ENCODE measurements at places on chromosomes 7 and 10.

DNA sequence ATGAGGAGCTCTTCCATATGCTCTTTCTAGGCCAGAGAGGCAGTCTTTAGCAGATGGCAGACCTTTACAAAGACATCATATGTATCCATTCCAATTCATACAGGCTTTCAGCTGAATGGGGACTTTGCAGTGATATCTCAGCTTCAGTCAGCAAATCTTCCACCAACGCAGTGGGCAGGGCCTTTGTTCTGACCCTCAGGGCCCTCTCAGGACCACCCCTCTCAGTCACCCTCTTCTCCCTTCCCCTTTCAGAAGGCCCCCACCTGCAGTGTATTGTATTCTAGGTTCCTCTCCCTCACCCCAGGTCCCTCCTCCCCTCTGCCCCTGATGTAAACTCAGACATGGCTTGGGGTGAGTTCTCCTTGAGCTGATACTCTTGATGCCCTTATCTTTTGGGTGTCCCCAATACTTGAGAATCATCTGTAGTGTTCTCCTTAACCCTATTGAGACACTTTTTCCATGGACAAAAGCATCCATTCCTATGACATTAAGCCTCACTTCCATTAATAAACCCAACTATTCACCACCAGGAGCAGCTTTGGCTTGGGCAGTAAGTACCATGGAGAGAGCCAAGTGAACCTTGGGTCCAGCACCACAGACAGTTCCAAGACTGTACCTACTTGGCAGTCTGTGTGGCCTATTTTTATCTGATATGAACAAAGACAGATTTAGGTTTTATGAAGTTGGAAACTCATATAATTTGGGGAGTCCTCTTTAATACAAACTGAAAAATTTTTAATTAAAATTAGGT is 62.7 kb downstream of the ADCYAP1R1 start:
- peak; percentile 28 for DNase-seq

- no peak for DNase-seq
Measured at GRCh38 chr10:78567680-78568455, 500.9 kb upstream of the ZMIZ1 start.

DNA sequence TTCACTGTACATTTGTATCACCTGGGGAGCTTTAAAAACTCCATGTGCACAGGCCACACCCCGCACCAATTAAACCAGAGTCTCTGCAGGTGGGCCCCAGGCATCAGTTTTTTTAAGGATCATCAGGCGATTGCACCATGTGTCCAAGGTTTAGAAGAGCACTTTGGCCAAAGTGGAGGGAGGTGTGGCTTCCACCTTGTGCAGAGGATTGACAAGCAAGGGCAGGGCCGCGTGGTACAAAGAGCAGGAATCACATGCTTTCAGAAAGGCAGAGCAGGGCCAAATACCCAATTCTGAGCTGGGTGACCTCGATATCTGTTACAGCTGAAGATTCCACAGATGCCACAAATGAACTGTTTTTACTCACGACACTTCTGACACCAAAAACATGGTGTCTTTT is 52.4 kb downstream of the NOC3L start:
- no peak for DNase-seq

- DNase-seq = no peak
Measured at GRCh38 chr10:81548160-81548559, 326.8 kb upstream of the NRG3 start.

DNA sequence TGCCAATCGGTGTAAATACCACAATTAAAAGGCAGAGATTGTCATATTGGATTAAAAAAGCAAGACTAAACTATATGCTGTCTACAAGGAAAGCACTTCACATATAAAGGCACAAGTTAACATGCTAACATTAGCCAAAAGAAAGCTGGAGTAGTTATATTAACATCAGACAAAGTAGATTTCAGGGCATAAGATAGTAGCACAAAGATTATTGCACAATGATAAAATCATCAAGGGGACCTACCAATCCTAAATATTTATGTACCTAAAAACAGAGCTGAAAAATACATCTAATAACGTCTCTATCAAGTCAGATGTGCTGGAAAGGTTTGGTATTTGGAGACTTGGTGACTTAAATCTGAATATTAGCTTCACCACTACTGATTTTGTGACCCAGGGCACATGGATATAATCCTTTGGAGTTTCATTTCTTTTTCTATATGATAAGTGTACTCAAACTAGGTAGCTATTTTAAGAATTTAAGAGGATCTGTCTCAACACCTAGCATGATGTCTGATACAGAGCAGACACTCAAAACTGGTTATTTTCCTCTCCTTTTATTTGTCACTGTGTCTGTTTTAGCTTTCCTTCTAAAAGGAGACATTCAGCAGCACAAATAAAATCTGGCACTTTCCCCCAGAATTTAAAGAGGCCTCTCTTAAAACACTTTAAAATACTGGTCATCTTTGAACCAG is 156.5 kb downstream of the DOCK4 start:
- no peak for DNase-seq

DNA sequence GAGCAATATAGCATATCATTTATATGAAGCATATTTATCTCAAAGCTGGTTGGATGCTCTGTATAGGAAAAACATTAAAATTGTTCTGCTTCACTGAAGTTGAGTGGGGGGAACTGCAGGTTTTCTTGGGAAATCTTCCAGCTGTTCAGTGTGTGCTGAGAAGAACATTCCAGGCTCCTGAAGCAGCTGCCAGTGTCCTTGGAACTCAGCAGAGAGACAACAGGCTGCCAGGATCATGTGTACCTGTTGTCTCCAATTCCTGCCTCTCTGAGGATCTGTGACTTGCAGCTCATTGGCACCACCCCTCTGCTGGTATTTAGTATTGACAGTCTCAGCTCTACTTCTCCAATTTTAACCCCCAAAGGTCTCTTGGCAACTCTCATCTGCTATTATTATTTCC is 42.3 kb upstream of the PRKG1 start:
- no peak for DNase-seq

- DNase-seq = no peak
Measured at GRCh38 chr7:95630702-95631458, 34.6 kb upstream of the PDK4 start.

- DNase-seq = no peak
Measured at GRCh38 chr7:90856351-90857070, 260.4 kb downstream of the CDK14 start.

DNA sequence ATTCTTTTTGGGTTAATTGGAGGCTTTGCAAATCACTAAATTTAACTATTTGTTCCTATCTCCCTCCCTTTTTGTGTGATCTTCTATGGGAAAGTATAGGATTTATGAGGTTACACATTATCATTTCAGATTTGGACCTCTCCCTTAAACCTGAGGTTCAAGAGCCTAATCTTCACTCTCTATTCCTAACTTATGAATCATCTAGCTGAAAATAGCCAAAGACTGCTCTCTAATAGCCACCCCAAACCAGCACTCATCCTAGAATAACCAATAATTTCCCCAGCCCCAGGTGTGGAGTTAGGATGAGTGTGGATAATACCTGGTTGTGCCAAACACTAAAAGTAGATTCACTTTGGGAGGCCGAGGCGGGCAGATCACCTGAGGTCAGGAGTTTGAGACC is 499.2 kb downstream of the GFRA1 start:
- no peak for DNase-seq

DNA sequence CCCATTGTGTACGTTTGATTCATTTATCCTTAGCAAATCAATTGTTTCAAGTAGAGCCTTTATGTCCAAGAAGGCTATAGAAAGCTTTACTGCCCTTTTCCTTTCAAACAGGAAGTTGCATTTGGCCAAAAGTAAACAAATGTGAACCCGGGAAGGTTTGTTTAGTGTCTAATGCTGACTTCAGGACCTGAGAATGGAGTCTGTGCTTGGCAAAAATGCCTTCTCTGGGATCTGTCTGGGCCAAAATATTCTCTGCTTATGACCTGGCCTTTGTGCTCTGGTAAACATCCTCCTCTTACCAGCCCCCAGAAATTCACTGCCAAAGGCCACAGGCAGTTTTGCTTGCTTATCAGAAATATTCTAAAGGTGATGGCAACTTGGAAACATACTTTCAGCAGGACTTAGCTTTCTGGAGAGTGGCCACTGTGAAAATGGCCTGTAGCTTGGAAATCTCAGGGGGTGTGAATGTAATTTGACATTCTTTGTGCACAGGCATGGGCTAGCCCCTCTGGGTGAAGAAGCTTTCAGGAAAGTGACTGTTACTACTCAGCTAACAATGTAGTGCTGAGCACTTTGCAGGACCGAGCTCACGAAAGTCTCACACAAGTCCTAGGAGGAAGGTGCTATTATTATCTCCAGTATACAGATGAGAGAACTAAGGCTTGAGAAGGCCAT is 199.5 kb downstream of the PTEN start:
- DNase-seq = no peak

GRCh38 chr10:80468806-80469421 is 14.8 kb downstream of the TSPAN14 start:
- DNase-seq = no peak

- DNase-seq = no peak
Measured at GRCh38 chr7:78111386-78111785, 312.8 kb downstream of the PHTF2 start.

- DNase-seq = no peak
Measured at GRCh38 chr10:114758331-114758730, 63.2 kb upstream of the FHIP2A start.

DNA sequence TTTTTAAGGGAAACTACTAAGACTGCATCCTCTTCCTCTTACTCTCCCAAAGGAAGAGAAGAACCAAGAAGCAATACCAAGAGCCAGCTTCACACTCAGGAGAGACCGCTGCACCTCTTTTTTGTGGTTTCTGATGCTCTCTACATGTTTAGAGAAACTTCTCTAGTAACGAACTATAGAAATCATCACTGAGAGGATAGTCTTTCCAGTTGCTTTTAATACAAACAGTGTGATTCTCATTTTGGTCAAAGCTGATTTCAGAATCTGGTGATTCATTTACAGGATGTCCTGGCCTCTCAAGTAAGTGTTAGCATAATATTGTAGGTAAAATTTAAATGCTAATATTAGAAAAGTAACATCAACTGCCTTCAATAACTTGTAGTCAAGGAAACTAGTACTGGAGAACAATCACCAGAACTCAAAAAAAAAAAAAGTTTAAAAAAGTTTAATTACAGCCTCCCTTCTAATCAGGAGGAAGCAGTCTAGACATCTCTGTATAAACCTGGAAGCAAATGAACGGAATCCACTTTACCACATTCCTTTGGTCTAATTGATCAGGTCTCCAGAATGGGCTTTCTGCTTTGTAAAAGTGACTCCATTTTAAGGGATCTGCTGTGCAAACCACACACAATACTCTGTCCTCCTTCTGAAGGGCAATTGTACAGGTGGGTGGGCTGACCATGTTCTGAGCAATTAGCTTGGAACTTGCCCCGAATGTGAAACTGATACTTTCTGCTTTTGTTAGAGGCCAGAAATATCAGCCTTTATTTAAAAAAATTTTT is 3.0 kb downstream of the LAMB1 start:
- DNase-seq = no peak

DNA sequence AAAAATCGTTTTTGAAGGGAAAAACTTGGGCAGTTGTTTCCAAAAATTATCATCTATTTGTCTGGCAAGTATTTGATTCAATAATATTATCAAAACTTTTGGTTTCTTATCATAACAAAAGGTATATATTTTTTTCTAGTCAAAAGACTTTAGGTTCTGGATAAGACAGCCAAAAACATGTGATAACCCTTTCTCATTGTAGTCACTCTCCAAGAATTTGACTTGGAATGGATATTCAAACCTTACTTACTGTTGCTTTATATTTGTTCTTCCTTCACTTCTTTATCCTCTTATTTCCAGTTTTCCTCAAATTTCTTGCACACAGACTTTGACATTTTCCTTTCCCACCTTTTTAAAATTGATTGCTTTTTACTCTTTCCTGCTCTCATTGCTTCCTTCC is 140.9 kb upstream of the FAM3C start:
- DNase-seq = no peak

DNA sequence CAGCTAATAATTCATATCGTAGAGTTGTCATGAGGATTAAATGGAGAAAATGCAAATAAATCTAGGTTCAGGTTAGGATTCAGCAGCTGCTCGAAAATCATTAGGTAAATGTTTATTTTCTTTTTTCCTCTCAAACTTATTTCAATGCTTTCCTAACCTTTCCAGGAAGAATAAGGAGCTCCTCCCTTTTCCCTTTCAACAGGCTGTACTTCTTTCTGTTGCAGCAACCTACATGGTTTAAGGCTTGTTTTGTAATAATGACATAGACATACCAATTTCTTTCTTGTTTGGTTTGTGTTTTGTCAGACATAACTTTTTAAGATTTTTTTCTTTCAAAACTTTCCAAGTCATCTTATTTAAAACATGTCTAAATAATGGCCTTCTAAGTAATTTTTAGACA is 18.2 kb downstream of the GPR141 start:
- DNase-seq = no peak

DNA sequence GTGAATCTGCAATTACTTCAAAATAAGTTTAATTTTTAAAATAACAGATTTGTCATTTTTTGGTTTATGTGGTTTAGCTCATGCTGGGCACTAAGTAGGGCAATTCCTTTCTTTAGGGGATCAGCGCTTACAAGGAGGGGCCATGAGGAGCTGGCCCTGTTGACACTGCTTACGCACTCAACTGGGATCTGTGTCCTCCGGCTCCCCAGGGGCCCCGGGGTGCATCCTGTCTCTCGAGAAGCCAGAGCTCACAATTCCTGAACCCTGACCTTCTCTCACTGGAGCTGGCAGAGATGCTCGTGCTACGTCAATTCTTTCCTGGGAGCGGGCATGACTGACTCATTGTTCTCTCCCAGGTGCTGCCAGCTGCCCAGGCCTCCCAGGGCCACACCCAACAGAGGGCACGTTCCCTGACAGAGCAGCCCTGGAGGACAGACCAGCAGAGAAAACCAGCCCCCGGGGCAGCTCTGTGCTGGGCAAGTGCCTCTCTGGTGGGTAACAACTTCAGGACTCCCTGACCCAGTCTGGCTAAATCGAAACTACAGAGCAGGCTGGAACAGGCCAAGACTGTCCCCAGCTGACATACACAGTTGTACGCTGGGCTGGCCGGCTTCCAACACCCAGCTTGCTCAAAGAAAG is 36.8 kb downstream of the CTBP2 start:
- DNase-seq = no peak

- DNase-seq = no peak
Measured at GRCh38 chr10:58362027-58362789, 23.0 kb upstream of the TFAM start.

- DNase-seq = no peak
Measured at GRCh38 chr7:19690736-19691135, 18.1 kb downstream of the POLR1F start.

GRCh38 chr7:111043561-111043960 is 47.4 kb upstream of the LRRN3 start:
- no peak for DNase-seq

GRCh38 chr7:108129018-108129965 is 869 bp downstream of the LAMB4 start:
- DNase-seq = no peak

GRCh38 chr7:101109368-101109767 is 17.5 kb upstream of the SERPINE1 start:
- DNase-seq = no peak

DNA sequence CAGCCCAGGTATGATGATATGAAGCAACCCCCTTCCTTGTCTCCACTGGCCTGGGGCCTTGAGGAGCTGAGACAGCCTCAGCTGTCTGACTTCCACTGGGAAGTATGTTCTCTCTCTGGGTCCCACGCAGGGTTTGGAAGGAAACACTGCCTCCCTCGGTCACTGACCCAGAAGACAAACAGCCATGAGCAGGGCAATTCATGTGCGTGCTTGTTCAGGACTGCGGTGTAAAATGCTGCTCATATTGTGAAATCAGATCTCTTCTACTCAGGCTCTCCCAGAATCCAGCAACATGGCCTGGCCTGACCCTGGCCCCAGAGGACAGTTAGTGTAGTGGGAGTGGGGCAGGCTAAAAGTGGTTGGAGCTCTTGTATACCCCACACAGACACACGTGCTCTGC is 2.8 kb downstream of the CLCN1 start:
- DNase-seq = no peak
